Urinary bladder (tissue), 4 donors: ENCODE measurements at places on chromosomes 12 and 14. TPM values are rescaled to one million over a fixed set of nuclear protein-coding genes. Genes with fewer than 3 reads are reported as not detected.

The NEUROD4 gene
- 0.11 TPM for total RNA-seq

The A2ML1 gene
- 4.1 TPM for total RNA-seq

The BEGAIN gene
- 3.1 TPM for total RNA-seq

The SERPINA12 gene
- total RNA-seq, result not detected

The SP7 gene
- total RNA-seq, result not detected

The CEP128 gene
- total RNA-seq, result 14.3 TPM

The PPP1R1A gene
- 1.6 TPM for total RNA-seq

The AKAP6 gene
- total RNA-seq, result 43.0 TPM

The PALS1 gene
- 45.4 TPM for total RNA-seq

The ADAMTS20 gene
- 1.0 TPM for total RNA-seq

The LRP1-AS gene
- total RNA-seq, result not detected

The CLEC4D gene
- total RNA-seq, result 0.32 TPM

The DIO2 gene
- 2.4 TPM for total RNA-seq

The KLRC2 gene
- total RNA-seq, result 0.37 TPM

The SRRM4 gene
- 0.42 TPM for total RNA-seq
